Left ventricle myocardium superior (tissue), 1 donor: ENCODE measurements at places on chromosomes 1 and 21.
A peak's percentile ranks its signal among the peaks of the same experiment; 100 is the strongest.

GRCh38 chr1:165062346-165062745 is 294.2 kb downstream of the LMX1A start:
- no peak for DNase-seq

DNA sequence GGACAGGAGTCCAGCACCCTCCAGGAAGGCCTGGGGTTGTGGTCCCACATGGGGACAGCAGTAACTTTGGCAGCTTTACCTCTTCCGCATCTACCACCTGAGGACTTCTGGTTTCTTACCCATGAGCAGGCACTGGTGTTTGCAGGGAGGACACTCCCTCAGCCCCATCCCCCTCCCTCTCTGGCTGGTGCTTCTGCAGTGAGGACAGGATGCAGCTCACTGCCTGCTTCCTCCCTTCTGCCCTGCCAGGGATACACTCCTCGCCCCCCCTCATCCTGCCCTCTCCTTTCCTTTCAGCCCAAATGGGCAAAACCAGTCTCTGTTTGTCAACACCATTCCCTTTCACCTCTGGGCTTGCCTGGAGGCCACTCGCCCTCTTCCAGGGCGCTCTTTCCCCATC is 62.4 kb downstream of the KIRREL1 start:
- no peak for DNase-seq

- DNase-seq, result no peak
Observed at GRCh38 chr1:56017336-56017735, 562.0 kb downstream of the PLPP3 start.

DNA sequence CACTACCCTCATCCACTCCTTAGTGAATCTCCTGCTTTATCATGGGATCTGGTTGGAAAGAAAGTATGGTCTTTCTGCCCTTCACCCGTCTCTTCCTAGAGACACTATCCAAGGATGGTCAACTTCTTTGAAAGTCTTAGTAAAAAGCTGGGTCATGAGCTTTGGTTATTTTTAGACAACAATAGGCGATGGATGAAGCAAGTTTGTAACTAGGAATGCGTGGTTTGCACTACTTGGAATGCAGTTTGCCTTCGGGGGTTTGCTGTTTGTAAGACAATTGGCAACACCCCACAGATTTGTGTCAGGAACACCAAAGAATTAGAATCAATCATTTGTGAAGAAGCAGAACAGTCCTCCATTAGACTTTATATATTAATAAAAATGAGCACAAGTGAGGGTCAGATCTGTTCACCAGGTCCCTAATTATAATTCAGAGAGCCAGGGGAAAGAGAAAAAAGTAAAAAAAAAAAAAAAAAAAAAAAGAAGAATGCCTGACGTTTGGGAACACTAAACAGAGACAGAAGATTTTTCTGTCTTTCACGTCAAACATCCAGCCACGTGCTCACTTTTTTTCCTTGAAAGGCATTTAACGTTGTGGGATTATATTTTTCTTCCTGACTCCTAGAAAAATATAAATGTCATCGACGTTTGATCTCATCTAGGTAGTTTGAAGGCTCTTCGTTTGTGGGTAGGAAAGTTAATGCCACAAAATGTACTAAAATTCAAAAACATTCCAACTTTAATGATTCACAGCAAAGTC is 60.7 kb upstream of the BTG3 start:
- no peak for DNase-seq

DNA sequence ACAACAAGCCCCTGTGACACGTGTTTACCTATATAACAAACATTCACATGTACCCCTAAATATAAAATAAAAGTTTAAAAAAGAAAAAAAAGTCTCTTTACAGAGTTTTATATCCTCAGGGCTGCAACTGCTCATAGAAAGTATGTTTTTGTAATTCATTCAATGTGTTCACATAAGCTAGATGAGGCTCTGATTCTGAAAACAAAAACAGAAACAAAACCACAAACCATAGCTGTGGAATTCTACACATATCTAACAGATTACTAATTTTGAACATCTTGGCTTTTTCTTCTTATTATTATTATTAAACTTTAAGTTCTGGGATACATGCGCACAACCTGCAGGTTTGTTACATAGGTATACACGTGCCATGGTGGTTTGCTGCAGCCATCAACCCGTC is 579.6 kb upstream of the ZRANB2 start:
- DNase-seq, result no peak

- DNase-seq, result peak; percentile 43
Observed at GRCh38 chr1:220825819-220826551, 39.3 kb downstream of the MTARC1 start.

DNA sequence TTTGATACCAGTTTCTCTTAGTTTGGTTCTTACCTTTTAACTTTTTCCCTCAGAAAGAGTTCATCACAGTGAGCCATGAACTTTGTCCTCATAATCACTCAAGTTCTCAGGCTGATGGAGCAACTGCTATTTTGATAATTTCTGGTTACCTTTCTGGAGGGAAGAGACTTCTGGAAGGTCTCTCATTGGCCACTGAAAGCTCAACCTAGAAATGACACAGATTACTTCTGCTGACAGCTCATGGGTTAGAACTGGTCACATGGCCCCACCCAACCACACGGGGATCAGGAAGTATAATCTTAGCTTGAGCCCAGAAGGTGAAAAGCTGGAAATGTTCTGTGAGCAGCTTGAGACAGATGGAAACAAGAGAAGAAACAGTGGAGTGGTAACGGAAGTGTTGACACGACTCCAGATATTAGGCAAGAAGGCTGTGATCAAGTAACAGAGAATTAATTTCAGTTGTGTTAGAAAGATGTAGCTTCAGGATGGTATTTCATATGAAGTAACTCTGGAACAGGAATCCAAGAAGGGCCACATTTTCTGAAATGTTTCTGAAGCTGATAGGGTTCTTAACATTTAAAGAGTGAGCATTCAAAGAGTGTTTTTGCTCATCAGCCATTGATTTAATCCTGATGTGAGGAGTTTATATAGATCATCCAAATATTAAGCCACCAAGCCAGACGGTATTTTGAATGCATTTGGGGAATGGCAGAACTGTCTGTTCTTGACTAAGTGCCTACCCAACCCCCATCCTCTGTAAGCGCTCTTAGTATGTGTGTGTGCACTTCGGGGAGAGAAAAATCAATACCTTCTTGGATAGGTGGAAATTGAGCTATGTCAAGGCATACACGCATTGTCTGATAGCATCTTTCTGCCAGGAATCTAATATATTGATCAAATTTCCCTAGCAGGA is 21.9 kb upstream of the XPR1 start:
- no peak for DNase-seq

- DNase-seq, result no peak
Observed at GRCh38 chr1:56334047-56334446, 245.3 kb downstream of the PLPP3 start.

GRCh38 chr1:93720956-93721626 is 39.5 kb upstream of the BCAR3 start:
- DNase-seq, result no peak

GRCh38 chr1:36696261-36696940 is 213.7 kb upstream of the CSF3R start:
- no peak for DNase-seq

GRCh38 chr1:115300087-115300876 is 37.8 kb downstream of the NGF start:
- DNase-seq, result no peak

GRCh38 chr1:181113059-181113641 is 24.6 kb downstream of the IER5 start:
- DNase-seq, result no peak

DNA sequence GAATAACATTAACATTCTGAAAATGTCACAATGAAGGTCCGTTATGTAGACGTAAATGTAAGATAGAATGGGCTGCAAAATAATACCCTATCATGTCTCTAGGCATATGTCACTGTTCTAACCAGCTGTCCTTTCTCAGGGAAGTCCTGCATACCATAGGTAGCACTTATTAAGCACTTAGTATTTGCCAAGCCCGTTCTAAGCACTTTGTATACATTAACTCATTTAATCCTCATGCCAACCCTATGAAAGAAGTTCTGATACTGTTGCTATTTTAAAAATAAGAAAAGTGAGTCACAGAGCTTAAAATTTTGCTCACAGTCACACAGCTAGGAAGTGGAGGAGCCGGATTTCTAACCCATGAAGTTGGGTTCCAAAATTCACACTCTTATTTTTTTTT is 15.7 kb downstream of the GAS5 start:
- DNase-seq, result no peak

- DNase-seq, result no peak
Observed at GRCh38 chr1:43933386-43934100, at the start of gene ARTN. Gene ARTN, plus strand, starts transcription at chr1:43933801. Its CDS starts 1,856 bp downstream, at chr1:43935657.

- DNase-seq, result no peak
Observed at GRCh38 chr1:53546409-53547155, 87.4 kb downstream of the DMRTB1 start.

DNA sequence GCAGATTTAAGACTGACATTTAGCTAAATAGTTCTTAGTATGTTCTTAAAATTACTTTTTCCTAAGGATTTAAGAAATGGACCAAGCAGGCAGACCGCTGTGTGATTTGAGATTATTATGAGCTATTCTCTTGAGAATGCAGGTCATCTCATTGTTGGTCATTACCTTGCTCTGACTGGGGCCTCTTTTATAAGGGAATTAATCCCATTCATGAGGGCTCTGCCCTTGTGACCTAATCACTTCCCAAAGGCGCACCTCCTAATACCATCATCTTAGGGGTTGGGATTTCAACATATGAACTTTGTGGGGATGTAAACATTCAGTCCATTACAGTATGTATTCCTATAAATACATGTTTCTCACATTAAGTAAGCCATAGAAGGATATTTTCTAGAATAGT is 24.2 kb downstream of the OSBPL9 start:
- DNase-seq, result no peak

- DNase-seq, result no peak
Observed at GRCh38 chr1:232252546-232253118, 377.3 kb downstream of the SIPA1L2 start.

DNA sequence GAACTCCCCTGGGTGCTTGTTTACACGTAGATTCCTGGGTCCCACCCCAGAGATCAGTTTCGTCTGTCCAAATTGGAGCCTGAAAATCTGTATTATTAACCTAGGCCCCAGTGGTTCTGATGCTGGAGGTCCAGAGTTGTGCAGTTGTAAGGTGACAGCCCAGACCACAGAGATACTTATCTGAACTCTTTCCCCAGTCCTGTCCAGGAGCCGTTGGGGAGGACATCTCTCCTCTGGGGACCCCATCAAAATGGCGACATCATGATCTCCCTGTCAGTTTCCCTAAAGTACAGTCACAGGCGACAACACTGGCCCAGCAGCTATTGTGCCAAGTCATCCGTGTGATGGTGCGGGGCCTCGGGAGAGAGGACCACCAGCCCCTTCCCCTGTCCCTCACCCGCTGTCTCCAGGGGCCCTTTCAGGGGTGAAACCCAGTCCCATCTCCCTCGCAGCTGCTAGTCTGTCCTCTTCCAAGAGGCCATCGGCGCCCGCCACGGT is 749 bp upstream of the EFHD2 start:
- no peak for DNase-seq

GRCh38 chr21:45078877-45079281 is 4.5 kb downstream of the ADARB1 start:
- no peak for DNase-seq

DNA sequence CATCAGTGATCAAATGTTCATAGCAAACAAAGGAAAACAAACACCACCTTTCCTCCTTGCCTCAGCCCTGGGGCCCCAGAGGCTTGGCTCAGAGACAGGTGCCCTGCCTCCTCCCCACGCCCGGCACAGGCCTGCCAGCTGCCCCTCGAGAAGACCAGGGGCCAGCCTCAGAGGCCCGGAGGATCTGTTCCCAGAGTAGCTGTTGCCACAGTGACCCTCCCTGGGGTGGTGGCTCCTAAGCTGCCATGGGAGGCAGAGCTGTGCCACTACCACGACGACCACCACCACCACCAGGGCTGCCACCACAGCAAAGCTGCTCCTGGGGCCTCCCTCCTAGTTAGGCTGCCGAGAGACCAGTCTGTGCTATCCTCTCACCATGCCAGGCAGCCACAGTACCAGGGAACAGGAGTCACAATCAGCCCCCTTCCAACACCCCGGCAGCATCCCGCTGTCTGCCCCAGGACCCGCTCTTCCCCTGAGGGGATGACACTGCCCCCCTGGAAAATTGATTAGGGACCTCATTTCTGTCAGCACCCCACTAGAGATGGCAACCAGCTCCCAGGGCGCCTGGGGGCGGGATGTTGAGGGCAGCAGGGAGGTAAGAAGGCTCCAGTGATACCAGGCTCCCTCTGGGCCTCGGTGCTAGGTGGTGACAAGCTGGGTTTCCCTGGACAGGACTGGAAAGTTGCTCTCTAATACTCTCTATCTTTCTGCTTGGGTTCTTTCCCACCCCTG is 30.5 kb downstream of the KCNC4 start:
- no peak for DNase-seq

DNA sequence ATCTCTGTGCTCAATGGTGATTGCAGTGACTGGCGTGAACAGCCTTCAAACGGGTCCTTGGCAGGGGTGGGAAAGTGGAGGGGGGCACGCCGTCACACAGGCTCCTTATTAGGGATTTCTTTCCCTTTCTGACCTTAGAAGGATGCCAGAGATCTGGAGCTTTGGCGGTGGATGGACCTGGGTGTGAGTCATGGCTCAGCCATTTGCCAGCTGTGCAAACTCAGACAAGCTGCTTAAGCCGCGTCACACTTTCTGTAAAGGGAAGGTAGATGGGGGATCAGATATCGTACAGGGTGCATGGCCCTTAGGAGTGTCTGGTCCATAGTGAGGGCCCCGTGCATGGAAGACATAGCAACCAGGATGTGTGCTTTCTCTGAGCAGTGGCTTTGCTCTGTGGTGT is 48.3 kb upstream of the C1orf174 start:
- DNase-seq, result no peak
